EL (cell line): ENCODE measurements at places on chromosomes 2 and 18.

GRCh38 chr2:58553522-58553921 lies 312.4 kb upstream of the FANCL start:
- DNase-seq: no peak

DNA sequence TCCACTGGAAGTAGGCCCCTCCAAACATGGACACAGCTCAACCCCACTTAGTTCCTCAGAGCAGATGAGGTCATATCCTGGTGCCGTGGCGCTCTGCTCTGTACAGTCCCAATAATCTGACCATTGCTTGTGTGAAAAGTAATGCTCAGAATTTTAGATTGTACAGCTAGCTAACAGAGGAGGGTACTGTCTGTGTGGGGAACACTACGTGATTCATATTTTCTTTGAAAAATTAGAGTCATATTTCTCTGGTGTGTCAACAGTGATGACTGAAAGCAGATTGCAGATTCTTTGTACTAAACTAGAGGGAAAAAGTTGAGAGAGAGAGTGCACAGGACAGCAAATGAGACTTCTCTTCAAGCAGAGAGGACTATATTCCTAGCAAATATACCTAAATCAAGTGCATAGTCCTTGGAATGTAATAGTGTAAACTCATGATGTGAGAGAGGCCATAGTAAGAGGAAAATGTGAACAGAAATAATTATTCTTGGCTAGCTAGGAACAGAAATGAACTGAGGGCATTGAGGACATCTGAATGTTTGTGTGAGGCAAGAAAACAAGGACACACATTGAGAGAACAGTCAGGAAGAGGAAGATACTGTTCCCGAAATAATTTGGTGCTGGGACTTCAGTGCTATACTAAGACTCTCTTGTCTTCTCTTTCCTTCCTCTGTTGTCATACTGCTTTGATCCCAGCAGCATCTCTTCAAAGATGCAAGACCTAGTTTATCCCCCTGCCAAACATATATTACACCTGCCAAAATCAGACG lies 157.0 kb upstream of the RND3 start:
- DNase-seq: peak; percentile 87

DNA sequence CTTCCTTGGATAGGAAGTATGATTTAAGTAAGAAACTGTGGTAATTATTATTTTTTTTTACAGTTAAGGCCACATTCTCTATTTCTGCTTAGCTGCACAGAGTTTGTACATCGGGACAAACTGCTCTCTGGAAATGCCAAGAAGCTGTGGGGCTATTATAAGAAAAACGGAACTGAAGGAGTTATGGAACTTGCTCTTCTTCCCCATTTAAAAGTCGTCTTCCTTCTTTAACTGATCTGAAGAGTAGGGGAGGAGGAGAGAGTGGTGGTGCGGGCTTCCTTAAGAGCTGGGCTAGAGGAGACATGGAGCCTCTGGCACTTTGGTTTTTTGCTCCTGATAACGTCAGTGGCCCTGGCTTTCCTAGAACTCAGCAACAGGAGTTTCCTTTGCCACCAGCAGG lies 54.4 kb downstream of the RAB31 start:
- DNase-seq: no peak

- DNase-seq: no peak
Measured at GRCh38 chr2:31014516-31014915, 123.7 kb downstream of the GALNT14 start.

- no peak for DNase-seq
Measured at GRCh38 chr18:50757358-50757757, 62.5 kb downstream of the MRO start.

DNA sequence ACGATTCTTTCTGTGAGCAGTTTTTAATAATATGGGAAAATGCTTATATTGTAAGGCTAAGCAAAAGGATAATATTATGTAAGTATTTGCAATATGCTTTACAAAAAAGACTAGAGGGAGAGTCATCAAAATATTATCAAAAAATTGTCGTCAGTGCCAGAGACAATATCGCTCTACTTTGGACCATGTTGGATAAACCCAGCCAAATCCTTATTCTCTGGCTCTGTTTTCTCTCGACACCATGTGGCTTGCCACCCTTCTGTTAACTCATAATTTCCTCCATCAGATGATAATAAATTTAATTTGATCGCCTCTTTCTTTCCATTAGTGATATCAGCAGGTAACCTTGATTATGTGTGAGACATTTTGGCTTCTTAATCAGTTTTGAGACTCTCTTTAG lies 129.9 kb downstream of the CDC42EP3 start:
- DNase-seq: no peak

- no peak for DNase-seq
Measured at GRCh38 chr2:221569425-221569845, 2.7 kb downstream of the EPHA4 start.

GRCh38 chr2:140641163-140641562 lies 1489.7 kb downstream of the LRP1B start:
- no peak for DNase-seq
